Activated naive CD8-positive, alpha-beta T cell treated with anti-CD3 and anti-CD28 coated beads, Interleukin-2, amount 10 ng/mL, durations not matched to agents 7 days and 5 days (primary cell): ENCODE measurements at places on chromosomes 16 and 17. TPM values are rescaled to one million over a fixed set of nuclear protein-coding genes. Genes with fewer than 3 reads are reported as not detected.

The SCN4A gene
- not detected for total RNA-seq

The ASIC2 gene
- total RNA-seq: not detected

The RUNDC1 gene
- total RNA-seq: 17.8 TPM

The LRRC37A3 gene
- 20.5 TPM for total RNA-seq

The NACA2 gene
- total RNA-seq: not detected

The TAT gene
- total RNA-seq: not detected

The CTRL gene
- 4.9 TPM for total RNA-seq

The PHOSPHO1 gene
- not detected for total RNA-seq

The CTRB2 gene
- not detected for total RNA-seq

The DCAF7 gene
- total RNA-seq: 113 TPM

The BRCA1 gene
- total RNA-seq: 61.4 TPM

The RHBDL3 gene
- total RNA-seq: 0.88 TPM

The HS3ST3A1 gene
- not detected for total RNA-seq

The CTRB1 gene
- total RNA-seq: not detected

The EPX gene
- not detected for total RNA-seq

The CFAP97D1 gene
- not detected for total RNA-seq

The TP53TG3 gene
- total RNA-seq: not detected

The KCNH4 gene
- not detected for total RNA-seq

The USH1G gene
- total RNA-seq: not detected

The KRTAP4-3 gene
- total RNA-seq: not detected

The TMEM98 gene
- total RNA-seq: not detected

The ALOX15B gene
- not detected for total RNA-seq

The LDHD gene
- not detected for total RNA-seq

The SMPD3 gene
- 16.0 TPM for total RNA-seq

The KDM6B gene
- total RNA-seq: 43.4 TPM

The STAT5B gene
- 134 TPM for total RNA-seq

The SLC38A8 gene
- total RNA-seq: not detected

The AURKB gene
- total RNA-seq: 152 TPM

The GPR142 gene
- not detected for total RNA-seq

The SPEM3 gene
- total RNA-seq: not detected

The TRAF7 gene
- 51.8 TPM for total RNA-seq

The KLHDC4 gene
- total RNA-seq: 99.4 TPM

The C17orf78 gene
- not detected for total RNA-seq

The TPSD1 gene
- total RNA-seq: not detected

The CACNA1G gene
- total RNA-seq: 0.11 TPM

The MPP3 gene
- total RNA-seq: 0.11 TPM

The AATK gene
- 1.2 TPM for total RNA-seq

The CMTM2 gene
- 0.45 TPM for total RNA-seq

The CACNG1 gene
- total RNA-seq: not detected

The NUDT7 gene
- total RNA-seq: 4.5 TPM

The HAGHL gene
- total RNA-seq: 25.8 TPM

The NGFR gene
- not detected for total RNA-seq

The JMJD8 gene
- total RNA-seq: 34.0 TPM

The ARL4D gene
- total RNA-seq: 2.4 TPM
